ENCODE measurements at places on chromosomes 2 and 18.

DNA sequence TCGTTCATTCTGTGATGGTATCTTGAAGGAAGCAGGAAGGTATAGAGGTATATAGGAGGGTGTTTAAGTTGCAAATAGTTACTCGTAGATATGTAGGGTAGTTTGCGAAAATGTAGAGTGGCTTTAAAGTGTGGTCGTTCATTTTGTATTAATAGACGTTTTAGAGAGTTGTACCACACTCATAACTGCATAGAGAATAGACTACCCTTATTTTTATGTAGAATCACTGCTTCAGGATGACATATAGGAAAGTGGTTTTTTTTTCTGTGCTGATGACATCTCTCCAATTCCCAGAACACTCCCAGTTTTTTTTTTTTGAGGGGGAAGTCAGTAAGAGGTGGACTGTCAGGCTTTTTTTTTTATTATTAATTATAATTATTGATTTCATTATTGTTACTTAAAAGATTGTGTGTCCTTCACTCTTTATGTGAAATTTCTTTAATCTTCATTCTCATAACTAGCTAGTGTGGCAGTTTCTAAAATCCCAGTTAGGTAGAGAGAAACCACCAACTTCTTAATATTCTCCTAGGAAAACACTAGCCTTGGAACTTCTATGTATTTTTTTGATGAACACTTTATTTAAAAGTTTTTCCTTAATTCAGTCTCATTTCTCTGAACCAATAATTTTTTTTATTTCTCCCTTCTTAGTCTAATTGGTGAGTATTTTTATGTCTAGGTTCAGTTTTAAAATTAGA is 1.5 kb downstream of the ACTR3 start:
- no peak for DNase-seq

- no peak for DNase-seq
Observed at GRCh38 chr2:236568068-236568921, 1.3 kb upstream of the ACKR3 start.

DNA sequence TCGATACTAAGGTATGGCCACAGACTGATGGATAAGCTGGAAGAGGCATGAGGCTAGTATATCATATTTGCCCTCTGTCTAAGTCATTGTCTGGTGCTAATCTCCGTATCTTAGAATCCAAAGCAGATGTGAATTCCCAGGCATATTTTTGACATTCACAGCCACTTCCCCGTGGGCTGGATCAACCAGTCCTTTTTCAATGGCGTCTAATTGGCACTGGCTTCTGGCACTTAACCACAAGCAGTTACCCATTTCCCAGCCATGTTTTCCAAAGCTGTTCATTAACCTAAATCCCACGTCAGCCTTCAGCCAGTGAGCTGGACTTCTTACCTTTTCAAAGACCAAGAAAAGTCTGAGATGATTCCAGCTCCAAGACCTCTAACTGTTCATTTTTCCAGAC is 20.7 kb upstream of the ZNF407 start:
- no peak for DNase-seq

GRCh38 chr18:28175930-28176697 is 816 bp downstream of the CDH2 start:
- DNase-seq = no peak

DNA sequence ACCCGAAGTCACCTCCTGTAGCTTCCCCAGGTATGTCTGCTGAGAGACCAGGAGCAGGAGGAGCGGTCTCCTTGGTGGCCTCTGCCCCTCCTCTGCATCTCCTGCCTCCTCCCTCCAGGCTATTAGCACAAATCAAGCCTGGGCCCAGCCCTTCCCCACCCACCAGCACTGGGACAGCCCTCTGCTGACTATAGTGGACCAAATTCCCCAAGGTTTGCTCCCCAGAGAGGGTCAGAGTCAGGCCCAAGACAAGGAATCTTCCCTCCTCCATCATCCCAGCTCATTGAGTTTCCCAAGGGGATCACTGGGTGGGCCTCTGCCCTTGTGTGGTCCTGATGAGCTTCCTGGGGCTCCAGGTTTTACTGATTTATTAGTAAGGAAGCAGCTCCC is 62.1 kb downstream of the EMILIN2 start:
- no peak for DNase-seq

- no peak for DNase-seq
Observed at GRCh38 chr2:176914371-176914770, 298.2 kb upstream of the HNRNPA3 start.

DNA sequence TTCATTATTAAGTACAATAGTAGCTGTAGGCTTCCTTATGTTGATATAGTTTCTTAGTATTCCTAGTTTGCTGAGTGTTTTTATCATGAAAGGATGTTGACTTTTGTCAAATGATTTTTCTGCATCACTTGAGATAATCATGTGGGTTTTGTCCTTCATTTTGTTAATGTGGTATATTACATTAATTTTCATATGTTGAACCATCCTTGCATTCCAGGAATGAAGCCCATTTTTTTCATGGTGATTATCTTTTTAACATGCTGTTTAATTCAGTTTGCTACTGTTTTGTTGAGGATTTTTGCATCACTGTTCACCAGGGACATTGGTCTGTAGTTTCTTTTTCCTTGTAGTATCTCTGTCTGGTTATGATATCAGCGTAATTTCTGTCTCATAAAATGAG is 82.9 kb upstream of the CNGA3 start:
- no peak for DNase-seq

GRCh38 chr2:98142106-98142791 is 55.3 kb downstream of the VWA3B start:
- DNase-seq = no peak

Measured in NCI-H460 (cell line).